ENCODE measurements at places on chromosomes 11 and 22. TPM values are rescaled to one million over a fixed set of nuclear protein-coding genes. Genes with fewer than 3 reads are reported as not detected.

GRCh38 chr11:134516529-134516928 lies 104.5 kb upstream of the B3GAT1 start:
- DNase-seq: no peak

GRCh38 chr11:85249482-85249881 lies 377.7 kb downstream of the DLG2 start:
- DNase-seq: no peak

DNA sequence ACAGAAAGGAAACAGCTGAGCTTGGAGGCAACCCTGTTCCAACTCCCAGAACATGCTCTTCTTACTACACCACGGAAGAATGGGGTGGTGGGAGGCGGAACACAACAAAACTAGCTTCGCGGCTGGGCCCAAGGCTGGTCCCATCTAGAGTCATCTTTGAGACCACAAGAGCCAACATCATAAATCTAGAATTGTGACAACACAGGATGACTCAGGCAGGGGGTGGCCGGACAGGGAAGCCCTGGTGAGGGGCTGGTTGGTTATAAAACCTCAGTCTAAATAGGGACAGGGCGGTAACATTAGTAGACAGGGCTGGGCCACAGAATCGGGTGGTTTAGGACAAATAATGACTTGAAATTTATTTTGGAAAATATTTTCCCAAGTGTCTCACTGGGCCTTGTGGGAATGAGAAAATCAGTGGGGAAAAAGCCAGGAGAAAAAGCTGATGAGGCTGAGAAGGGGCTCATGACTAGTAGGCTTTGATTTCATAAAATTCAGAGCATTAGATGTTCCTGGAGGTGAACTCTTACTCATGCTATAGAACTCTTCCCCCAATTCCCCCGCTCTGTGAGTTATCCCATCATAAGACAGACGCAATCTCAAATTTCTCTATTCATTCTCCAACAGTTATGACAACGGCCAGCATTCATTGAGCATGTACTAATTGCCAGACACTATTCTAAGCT lies 151.8 kb upstream of the TIMP3 start:
- no peak for DNase-seq

DNA sequence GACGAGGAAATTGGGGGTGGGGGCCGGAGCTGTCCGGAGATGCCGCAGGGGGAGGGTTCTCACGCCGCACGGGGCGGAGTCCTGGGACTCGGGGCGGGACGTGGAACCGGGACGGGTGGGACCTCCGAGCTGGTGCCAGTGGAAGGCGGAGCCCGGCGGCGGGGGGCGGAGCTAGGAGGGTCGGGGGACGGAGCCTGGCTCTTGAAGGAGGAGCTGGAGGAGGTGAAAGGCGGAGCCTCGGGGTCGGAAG lies 271 bp downstream of the FKBP2 start:
- DNase-seq: no peak

Gene CCDC15
- total RNA-seq: 11.5 TPM

Gene OR9G1
- total RNA-seq: not detected

GRCh38 chr11:82767123-82767522 lies 33.5 kb upstream of the FAM181B start:
- no peak for DNase-seq

Gene LGALS12
- 0.14 TPM for total RNA-seq

DNA sequence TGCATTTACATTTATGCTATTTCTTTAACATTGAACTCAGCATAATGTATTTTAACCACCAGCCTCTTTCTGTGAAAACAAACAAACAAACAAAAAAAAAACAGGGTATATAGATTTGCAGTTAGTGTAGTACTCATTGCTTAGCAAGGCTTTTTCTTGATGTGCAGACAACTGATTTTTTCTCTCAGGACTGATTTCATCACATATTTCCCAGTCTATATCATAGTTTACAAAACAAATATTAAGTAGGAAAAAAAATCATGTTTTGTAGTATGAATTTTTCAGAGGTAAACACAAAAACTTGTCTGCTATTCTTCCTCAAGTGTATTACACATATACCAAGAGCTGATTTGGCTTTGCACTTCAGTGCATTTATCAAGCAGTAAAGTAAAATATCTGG lies 123.0 kb downstream of the PDE3B start:
- DNase-seq: no peak

- no peak for DNase-seq
Observed at GRCh38 chr11:115458877-115459276, 45.3 kb downstream of the CADM1 start.

Gene TPCN2
- 5.5 TPM for total RNA-seq

Gene ELP4
- total RNA-seq: 21.6 TPM

DNA sequence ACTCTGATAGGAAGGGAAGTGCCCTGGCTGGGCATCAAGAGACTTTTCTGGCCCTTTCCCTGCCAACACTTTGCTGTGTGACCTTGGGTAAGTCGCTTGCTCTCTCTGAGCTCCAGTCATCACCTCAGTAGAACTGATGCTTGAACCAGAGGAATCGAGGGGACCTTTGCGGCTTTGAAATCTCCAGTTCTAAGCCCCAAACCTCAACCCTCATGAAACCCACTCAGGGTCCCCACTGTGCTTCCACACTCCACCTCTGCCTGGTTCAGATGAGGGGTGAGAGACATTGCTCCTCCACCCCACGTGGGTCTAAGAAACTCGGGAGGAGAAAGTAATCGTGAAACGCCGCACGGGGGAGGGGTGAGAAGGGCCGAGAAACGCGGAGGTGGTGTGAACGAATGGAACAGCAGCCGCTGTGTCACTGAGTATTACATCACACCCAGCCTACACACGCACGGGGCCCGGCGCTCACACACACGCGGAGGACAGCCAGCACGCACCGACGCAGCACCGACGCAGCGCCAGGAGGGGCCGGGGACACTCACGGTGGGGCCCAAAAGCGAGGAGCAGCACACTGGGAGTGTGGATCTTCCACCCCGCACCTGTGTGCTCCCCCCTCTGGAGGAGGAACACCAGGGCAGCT lies 4.3 kb downstream of the RTN4RL2 start:
- DNase-seq: no peak

DNA sequence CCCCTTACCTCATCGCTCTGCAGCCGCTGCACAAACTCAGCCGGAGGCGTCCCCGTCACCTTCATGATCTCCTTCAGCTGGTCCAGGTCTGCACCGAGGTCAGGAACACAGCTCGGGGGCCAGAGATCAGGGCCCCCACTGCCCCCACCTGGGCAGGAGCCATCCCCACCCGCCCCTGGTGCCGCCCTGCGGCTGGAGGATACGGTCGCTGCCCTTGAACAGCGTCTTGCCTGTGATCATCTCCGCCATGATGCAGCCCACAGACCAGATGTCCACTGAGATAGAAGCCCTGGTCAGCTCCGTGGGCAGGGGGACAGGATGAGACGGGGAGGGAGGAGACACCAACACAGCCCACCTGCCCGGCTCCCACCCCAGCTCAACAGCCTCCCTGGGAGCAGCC lies 4.5 kb upstream of the HDAC10 start:
- no peak for DNase-seq

Gene PHOX2A
- not detected for total RNA-seq

DNA sequence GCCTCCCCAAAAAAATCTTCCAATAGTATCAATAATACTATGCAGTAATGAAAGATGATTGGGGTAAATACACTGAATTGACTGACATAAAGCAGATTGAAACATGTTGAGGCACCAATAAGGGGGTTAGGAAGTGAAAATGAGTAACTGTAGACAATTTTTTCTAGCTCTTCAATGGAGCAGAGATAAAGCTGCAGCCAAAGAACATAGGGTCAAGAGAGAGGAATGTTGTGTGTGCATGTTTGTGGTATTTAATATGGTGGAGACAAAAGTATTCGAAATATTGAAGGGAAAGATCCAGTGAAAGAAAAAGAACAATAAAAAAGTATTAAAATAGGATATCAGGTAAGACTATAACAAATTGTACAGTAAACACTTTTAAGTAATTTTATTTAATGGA lies 450.0 kb upstream of the CCDC179 start:
- no peak for DNase-seq

Gene CTSW
- not detected for total RNA-seq

GRCh38 chr22:19722178-19722981 lies 959 bp upstream of the GP1BB start:
- DNase-seq: no peak
